ENCODE measurements at places on chromosomes 4 and X.
A peak's percentile ranks its signal among the peaks of the same experiment; 100 is the strongest.

- no peak for DNase-seq
These were observed 369.5 kb downstream of the PPP3CA start for GRCh38 chr4:100977746-100978397.

- DNase-seq: no peak
These were observed 99.4 kb upstream of the IL1RAPL1 start for GRCh38 chrX:28487818-28488217.

DNA sequence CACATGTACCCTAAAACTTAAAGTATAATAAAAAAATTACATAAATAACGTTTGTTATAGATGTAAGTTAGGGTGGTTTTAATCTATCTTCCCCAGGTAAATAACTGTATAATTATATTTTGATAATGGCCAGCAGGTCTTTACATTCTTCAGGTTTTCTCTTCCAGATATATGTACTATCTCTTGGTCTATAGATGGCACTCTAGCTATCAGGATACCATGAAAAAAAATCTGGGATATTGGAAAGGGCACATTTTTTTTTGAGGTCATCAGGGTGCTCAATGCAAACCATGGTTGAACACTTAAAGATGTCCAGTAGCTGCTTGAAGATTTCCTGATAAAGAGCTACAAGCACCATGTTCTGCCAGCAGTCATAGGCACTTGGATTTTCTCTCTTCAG, 15.6 kb upstream of the ADH4 start:
- no peak for DNase-seq

- DNase-seq: peak; percentile 12
These were observed 135.2 kb downstream of the PDE5A start for GRCh38 chr4:119493419-119493818.

GRCh38 chrX:18886344-18887161, 97.4 kb downstream of the PHKA2 start:
- peak; percentile 48 for DNase-seq

DNA sequence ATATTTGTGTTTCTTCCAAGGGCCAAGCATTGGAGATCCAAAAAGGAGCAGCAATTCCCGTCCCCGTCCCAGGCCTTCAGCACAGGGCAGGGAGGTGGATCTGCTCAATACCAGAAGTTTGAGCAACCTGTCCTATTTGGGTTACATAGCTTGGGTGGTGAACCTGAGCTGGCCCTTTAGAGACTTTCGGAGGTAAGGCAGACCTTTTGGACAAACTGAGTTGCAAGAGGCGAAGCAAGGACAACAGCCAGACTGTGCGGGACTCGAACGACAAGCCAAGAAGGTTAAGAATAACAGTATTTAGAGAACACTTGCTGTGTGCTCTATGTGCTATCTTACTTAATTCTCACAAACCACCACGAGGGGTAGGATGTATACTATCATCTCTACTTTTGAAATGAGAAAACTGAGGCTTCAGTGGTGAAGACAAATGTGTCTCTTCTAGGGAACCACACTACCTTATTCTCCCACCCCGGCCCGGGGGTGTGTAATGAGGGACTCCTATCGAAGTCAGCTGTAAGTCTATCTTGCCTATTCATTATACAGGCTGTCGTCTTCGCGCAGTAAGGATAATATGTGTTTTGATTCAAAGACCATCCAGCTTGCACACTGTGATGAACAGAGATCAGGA, 1.3 kb downstream of the NOP14 start:
- no peak for DNase-seq

GRCh38 chr4:105944540-105944939, 49.3 kb downstream of the NPNT start:
- DNase-seq: peak; percentile 84

- no peak for DNase-seq
These were observed 114.9 kb downstream of the MAGEB17 start for GRCh38 chrX:16282209-16282608.

DNA sequence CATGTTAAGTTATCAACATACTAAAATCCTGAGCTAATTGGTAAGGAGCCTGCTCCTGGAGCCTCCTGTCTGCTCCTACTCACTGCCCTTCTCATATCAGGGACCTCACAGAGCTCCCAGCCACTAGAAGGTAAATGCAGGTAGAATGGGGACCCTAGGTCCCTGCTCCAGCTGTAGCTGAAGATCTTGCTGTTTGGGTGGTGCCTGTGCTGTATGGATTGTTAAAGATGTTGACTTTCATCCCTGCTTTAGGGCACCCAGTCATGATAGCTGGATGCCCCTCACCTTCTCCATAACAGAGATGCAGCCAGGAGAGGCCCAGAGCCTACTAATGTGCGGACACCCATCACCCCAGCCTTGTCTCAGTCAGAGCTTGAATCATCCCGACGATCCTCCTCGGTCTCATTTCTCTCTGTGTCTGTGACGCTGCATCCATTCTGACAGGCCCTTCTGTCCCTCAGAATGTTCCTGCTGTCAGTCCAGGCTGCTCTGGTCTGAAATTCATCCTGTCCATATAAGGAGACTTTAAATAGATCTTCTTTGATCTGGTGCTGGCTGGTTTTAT, 341.7 kb upstream of the GATB start:
- no peak for DNase-seq

GRCh38 chr4:138112389-138112788, 129.8 kb downstream of the SLC7A11 start:
- no peak for DNase-seq

- peak; percentile 8 for DNase-seq
These were observed 620.8 kb upstream of the NR3C2 start for GRCh38 chr4:149062997-149063396.

- DNase-seq: peak; percentile 28
These were observed 652.8 kb upstream of the FAM241A start for GRCh38 chr4:111492496-111492895.

DNA sequence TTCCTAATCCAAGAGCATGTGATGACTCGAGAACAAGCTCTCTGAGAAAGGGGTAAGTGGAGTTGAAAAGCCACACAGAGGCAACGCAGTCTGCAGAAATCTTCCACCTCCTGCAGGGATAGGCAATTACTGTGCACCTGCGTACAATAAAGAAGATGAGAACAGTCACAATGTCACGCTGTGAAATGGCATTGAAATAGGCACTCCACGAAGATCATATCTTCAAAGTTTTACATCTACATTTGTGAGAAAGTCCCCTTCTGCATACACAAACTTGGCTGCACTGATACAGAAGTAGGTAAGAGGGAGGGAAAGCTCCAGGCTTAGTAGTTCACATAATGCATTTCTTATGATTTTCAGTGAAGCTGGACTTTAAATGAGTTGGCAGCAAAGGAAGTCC, 27.1 kb downstream of the DDX60L start:
- no peak for DNase-seq

GRCh38 chr4:1582227-1582626, 101.9 kb downstream of the FAM53A start:
- no peak for DNase-seq

DNA sequence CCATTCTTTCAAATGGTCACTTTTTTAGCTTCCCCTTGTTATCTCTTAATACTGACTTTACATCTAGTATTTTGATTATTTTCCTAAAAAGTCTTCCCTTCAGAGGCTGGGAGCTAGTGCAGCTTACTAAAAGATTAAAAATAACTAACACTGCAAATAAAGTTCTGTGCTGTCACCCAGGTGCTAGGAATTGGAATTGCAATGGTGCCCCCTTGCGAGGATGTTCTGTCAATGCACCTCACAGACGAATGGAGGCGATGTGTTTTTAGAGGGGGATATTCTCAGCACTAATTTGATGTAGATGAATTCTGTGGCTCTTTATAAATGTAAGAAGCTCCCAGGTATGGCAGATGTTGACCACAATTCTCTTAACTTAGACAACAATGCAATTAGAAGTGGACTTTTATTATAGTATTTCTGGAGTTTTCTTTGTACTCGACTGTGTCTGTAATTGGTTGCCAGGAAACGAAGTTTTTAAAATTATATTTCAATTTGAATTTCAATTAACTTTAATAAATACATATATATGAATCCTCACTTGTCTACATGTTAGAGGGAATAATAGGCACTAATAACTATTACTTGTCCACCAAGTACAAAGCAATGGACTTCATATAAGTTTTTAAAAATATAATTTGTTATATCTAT, 22.0 kb upstream of the SMIM31 start:
- DNase-seq: peak; percentile 34

DNA sequence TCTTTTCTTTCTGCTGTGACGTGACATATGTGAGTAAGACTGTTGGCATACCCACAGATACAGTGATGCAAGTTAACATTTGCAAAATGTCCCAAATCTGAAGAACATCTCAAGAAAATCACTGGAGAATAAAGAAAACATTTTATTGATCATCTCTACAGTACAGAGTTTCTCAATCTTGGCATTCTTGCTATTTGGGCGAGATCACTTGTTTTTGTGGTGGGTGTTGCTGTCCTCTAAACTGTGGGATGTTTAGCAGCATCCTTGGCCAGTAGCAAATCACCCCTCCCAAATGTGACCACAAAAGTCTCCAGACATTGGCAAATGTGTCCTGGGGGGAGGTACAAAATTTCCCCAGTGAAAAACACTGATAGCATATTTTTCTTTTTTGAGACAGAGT, 28.8 kb downstream of the AMELX start:
- no peak for DNase-seq

- no peak for DNase-seq
These were observed 72.2 kb downstream of the GPR143 start for GRCh38 chrX:9693307-9694001.

DNA sequence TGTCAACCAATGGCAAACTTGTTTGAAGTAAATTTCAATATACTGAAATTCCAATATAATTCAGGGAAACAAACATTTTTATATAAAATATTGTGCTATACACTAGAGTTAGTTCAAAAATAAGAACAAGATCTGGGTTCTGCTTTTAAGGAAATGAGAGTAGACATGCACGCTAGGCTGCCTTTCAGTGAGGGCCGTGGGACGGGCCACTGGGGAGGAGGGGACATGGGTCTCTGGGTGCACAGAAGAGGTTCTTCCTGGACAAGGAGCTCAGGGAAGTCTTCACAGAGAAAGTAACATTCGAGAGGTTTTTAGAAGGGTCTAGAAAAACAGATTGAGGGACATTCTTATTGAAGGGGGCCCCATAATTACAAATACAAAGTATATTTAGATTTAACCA, 64.4 kb downstream of the SHROOM3 start:
- DNase-seq: no peak

DNA sequence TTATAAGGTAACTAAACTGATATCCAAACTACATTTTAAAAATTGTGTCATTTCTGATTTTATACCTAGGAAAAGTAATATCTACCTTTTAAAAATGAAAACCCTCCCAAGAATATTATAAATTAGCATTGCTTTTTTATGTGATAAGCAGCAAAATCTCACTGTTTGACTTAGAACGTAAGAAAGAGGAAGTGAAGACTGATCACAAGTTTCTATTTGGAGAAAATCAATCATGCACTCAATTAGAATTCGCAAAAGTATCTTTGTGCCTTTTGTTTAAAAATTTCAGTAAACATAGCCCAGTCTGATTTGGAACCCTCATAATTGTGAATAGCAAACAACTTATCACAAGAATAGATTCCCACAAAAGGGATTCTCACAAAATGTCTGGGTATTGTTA, 142.7 kb downstream of the TENM3 start:
- no peak for DNase-seq

- peak; percentile 90 for DNase-seq
These were observed 16.2 kb downstream of the GATB start for GRCh38 chr4:151744614-151745013.

- no peak for DNase-seq
These were observed 5.2 kb upstream of the AFF2 start for GRCh38 chrX:148495176-148495575.

DNA sequence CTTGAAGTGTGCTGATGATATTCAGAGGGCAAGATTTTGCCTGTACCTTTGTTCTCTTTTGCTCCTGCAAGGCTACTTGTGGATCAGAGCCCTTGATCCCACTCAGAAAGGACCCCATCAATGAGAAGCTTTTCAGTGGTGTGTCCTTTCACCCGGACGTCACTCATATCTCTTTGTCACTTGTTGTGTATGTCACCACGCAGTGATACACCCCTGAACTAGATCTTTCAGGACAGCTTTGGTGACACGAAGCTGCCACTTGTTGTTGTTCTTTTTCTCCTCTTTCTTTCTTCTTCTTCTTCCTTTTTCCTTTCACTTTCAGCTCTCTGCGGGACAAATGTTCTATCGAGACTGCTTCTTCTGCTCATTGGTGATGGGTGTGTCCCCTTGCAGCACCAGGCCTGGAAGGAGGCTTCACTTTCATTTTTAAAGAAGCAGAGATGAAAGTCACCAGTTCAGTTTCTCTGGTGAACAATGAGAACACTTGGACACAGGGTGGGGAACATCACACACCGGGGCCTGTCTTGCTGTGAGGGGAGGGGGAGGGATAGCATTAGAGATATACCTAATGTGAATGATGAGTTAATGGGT, 83.6 kb downstream of the NBDY start:
- no peak for DNase-seq

- peak; percentile 85 for DNase-seq
These were observed at the start of gene TRAM1L1 for GRCh38 chr4:117084866-117085701. TRAM1L1 (minus strand) TSS chr4:117085576; CDS start chr4:117085393, 183 bp downstream.

DNA sequence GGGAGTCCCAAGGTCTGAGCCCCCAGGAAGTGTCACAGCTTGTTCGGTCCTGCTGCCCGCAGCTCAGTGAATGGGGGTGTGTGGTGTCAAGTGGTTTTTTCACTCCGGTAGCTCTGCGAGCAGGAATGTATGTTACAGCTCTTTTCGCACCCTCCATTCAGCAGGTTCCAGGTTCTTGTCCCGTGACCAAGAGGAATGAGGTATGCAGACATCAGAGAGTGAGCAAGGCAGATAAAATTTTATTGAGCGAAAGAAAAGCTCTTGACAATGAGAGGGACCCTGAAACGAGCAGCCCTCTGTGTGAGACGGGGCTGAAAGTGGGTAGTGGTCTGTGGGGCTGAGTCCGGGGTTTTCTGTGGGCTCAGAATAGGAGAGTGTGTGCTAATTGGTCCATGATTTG, 31.5 kb downstream of the UCHL1 start:
- DNase-seq: no peak

GRCh38 chr4:1237981-1238675, 10.8 kb downstream of the CTBP1 start:
- DNase-seq: no peak

DNA sequence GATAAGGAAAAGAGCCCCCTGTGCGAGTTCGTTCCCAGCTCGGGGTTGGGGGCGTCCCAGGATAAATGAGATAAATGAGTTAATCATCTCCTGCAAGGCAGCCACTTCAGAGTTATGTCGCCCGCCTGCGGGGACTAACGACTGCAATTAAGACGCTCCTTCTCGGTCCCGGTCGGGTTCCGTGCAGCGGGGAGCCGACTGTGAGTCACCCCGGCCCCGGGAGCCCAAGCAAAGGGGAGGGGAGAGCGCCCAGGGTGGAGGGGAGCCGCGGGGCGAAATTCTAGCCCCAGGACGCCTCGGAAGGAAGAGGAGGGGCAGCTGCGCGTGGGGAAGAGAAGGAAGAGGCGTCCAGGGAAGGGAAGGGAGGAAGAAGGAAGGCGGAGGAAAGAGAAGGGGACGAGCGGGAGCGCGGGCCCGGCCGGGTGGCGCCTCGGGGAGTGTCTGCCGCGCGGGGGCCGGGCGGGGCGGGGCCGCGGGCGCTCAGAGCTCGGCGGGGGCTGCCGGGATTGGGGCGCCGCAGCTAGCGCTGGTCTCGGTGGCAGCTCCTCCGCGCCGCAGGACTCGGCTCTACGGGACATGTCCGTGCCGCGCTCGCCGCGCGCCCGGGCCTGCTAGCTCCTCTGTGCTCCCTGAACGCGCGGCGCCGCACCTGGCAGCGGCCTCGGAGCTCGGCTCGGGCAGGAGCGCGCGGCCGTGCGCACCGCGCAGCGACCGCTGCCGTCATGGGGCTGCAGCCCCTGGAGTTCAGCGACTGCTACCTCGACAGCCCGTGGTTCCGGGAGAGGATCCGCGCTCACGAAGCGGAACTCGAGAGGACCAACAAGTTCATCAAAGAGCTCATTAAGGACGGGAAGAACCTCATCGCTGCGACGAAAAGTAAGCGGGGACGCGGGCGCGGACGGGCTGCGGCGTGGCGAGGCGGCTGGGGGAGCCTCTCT, at the start of gene ARHGAP10:
Gene ARHGAP10, plus strand, starts transcription at position 509 of the 938 bp plus-strand sequence. Its CDS starts 214 bp downstream, at position 723.
- peak; percentile 87 for DNase-seq

Data from fibroblast of skin of right biceps (primary cell).